ENCODE measurements at places on chromosomes 12 and 14. TPM values are rescaled to one million over a fixed set of nuclear protein-coding genes. Genes with fewer than 3 reads are reported as not detected.

DNA sequence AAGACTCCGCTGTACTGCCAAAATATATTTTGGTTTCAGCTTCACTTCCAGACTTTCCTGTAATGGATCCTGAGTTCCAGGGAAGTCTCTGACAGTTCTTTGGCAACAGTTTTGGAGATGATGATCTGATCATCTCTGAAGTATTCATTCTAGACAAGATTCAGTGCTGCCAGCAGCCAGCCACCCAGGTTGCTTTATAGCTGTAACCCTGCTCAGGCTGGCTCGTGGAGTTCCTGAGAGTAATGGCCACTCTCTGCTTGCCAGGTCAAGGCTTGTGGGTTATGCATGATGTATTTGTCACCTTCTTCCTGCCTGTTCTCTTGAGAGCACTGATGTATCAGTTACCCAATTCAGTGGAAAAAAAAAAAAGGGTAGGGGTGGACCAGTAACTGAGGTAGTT is 124.3 kb downstream of the PPHLN1 start:
- no peak for DNase-seq

DNA sequence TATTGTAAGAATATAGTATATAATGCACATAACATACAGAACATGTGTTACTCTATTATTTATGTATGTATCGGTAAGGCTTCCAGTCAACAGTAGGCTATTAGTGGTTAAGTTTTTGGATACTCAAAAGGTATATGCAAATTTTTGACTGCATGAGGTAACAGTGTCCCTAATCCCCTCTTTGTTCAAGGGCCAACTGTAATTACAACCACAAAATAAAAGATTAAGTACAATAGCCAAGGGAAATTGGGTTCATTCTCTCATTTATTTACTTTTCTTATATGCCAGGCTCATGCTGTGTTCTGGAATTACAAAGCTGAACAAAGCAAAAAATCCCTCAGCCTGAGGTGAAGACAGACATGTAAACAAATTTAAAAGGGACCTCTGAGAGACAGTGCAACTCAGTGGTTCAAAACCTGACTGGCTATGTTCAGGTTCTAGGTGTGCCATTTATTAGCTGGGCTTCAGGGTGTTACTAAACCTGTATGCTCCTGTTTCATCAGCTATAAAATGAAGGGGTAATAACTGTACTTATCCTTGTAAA is 43.4 kb upstream of the TSPAN8 start:
- DNase-seq: no peak

The LRRK2 gene
- 22.5 TPM for total RNA-seq

The KRT71 gene
- 0.06 TPM for total RNA-seq

DNA sequence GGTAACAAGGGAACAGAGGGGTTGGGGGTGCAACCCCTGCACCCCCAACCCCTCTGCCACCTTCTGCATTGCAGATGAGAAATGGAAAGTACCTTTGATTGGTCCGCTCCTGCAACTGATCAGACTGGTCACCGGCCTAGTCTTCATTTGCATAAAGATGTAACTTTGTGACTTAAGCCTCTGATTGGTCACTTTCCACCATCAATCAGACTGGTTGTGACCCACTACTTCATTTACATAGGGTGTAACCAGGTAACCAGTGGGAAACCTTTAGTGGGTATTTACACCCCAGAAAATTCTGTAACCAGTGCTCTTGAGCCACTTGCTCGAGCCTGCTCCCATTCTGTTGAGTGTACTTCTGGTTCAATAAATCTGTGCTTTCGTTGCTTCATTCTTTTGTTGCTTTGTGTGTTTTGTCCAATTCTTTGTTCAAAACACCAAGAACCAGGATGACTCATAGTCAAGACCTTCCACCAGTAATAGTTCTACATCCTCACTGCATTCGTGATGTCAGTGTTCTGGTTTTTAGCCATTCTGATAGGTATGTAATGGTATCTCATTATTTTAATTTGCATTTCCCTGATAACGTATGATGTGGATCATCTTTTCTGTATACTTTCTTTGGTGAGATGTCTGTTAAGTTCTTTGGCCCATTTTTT is 30.8 kb downstream of the LEMD3 start:
- DNase-seq: no peak

The ASCL1 gene
- 10.1 TPM for total RNA-seq

The MVK gene
- 20.4 TPM for total RNA-seq
